ENCODE measurements at places on chromosomes 13 and 19.

- DNase-seq: no peak
Measured at GRCh38 chr19:55339889-55340783, 460 bp downstream of the KMT5C start.

GRCh38 chr13:90594681-90595080, 752.8 kb upstream of the MIR17HG start:
- DNase-seq: peak; percentile 45

DNA sequence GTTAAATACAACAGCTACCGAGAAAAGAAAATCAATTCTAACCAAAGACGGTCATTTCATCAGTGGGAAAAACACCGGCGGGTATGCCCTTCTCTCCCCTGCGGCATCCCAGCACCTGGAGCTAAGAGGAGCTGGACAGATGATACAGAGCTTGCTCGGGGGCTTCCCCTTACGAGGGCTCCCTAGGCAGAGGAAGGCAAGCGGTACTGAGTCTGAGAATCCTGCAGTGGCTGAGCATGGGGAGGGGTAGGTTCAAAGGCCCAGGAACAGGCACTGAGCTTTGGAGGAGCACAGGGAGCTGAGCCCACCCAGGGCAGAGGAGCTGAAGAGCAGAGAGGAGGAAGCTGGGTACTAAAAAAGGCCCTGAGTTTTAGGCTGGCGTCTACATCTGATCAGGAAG, 12.7 kb downstream of the STK24 start:
- no peak for DNase-seq

- no peak for DNase-seq
Measured at GRCh38 chr13:56953965-56954364, 186.8 kb upstream of the PRR20A start.

- DNase-seq: no peak
Measured at GRCh38 chr13:27967203-27967735, 1.8 kb downstream of the CDX2 start.

DNA sequence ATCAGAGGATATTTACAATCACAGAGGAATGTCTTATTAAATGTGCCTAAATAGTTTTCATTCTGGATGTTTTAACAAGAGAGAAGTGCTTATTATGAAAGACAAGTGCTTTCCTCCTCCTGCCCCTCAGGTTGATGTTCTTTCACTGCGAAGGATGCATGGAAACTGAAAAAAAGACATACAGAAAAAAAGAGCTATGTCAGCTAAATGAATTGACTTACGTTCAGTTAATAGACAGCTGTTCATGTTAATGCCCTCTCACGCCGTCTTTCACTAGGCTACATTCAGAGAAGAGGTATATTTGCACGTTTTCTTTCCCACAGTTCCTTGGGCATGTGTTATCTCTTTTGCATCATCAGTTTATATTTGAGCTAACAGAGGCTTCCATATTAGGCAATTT, 821.8 kb upstream of the PCDH9 start:
- DNase-seq: no peak

Measured in fibroblast of skin of right biceps (primary cell).